Gastrocnemius medialis (tissue), 4 donors: ENCODE measurements at places on chromosomes 1 and 21. TPM values are rescaled to one million over a fixed set of nuclear protein-coding genes. Genes with fewer than 3 reads are reported as not detected.

ZMYM1 gene
- 5.4 TPM for total RNA-seq

MFSD2A gene
- 2.1 TPM for total RNA-seq

DNA sequence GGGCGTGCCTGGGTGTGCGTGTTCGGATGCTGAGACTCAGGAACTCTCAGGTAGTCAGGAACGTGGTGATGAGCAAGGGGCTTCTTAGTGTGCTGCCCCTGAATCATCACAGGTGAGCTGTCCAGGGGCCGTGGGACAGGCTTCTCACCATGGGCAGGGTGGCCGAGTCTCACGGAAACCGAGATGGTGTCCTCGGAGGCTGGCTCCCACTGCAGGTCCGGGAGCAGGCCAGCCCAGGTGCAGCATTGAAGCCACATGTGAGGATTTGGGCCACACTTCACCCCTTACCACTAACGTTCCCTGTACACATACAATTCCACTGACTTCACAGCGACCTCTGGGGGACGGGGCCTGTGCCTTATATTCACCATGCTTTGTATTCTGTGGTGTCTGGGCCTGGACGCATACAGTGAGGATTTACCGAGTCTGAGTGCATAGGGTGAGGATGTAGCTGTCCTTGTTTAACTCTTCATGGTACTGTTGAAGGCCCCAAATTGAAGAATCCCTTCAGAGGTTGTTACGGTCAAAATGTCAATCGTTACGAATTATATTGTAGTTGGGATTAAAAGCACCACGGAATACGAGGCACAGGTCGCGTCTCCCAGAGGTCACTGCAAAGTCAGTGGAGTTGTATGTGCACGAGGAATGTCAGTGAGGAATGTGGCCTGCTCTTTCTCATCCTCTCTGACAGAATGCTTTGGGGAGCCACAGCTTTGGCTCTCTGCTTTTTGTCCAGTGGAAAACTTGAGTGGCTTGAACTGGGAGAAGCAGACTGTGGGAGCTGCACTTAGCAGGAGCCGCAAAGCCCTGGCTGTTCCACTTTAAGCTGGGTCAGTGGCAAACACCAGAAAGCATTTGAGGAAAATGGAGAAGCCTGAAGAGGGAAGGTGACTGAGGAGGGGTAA lies 95.3 kb downstream of the MTR start:
- DNase-seq, result no peak
- peaks cover 90% of the 10 kb centered on the region for H3K36me3 ChIP-seq
- H3K27me3 ChIP-seq, result no peaks in the 10 kb centered on the region
- H3K27ac ChIP-seq, result no peak overlapping the region
- no peak overlapping the region for H3K4me3 ChIP-seq
- no peaks in the 10 kb centered on the region for H3K4me1 ChIP-seq

DNA sequence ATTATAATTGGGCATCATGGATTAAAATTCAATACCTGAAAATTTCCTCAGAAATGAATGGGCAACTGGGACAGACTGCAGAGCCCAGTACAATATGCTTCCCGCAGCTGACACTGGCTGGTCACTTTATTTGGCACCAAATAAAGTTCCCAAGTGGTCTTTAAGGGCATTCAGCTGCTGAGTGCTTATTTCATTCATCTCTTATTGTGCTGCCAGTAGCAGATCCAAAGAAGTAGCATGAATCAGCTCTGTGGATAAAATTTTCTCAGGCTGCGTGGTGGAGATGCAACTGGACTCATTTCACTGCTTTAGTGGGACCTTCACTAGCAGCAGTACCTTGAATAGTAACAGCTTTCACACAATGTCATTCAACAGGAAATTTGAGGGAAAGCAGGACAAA lies 226.3 kb upstream of the ADGRL2 start:
- no peaks in the 10 kb centered on the region for H3K27me3 ChIP-seq
- H3K4me3 ChIP-seq, result no peak overlapping the region
- H3K36me3 ChIP-seq, result no peaks in the 10 kb centered on the region
- no peak overlapping the region for H3K27ac ChIP-seq
- DNase-seq, result no peak

DNA sequence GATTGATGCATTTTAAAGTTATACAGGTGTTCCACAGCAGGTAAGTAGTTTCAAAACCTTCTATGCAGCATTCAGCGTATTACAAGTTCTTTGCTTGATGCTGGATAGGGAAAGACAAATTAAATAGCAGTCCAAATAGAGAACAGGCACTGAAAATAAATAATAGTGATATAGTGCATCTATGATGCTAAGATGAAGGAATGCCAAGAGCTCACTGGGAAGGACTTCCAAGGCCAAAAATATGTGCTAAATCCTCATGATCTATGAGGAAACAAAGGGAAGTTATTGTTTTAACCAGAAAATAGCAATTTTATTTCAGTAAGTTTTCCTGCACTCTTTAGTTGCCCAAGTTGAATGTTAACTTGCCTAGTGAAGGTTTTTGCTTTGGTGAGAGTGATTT lies 127.8 kb upstream of the GREM2 start:
- H3K27me3 ChIP-seq, result no peaks in the 10 kb centered on the region
- no peak for DNase-seq
- no peaks in the 10 kb centered on the region for H3K4me1 ChIP-seq
